Transverse colon (tissue), 4 donors: ENCODE measurements at places on chromosomes 2 and 18. TPM values are rescaled to one million over a fixed set of nuclear protein-coding genes. Genes with fewer than 3 reads are reported as not detected.
A peak's percentile ranks its signal among the peaks of the same experiment; 100 is the strongest.

PRKAG3 gene
- not detected for total RNA-seq

HJURP gene
- total RNA-seq, result 1.9 TPM

FBLN7 gene
- total RNA-seq, result 2.9 TPM

VAMP8 gene
- 186 TPM for total RNA-seq

UGT1A8 gene
- total RNA-seq, result 13.9 TPM

MYOM1 gene
- 30.4 TPM for total RNA-seq

GYPC gene
- total RNA-seq, result 19.1 TPM

CACNB4 gene
- total RNA-seq, result 1.1 TPM

ALPI gene
- total RNA-seq, result 35.8 TPM

SERPINB4 gene
- not detected for total RNA-seq

GRCh38 chr2:218727502-218728165, 17.0 kb downstream of the TTLL4 start:
- peaks cover 3% of the 10 kb centered on the region for H3K4me1 ChIP-seq
- no peaks in the 10 kb centered on the region for H3K36me3 ChIP-seq
- H3K27ac ChIP-seq, result no peak overlapping the region
- H3K4me3 ChIP-seq, result no peak overlapping the region
- no peak for DNase-seq

DNA sequence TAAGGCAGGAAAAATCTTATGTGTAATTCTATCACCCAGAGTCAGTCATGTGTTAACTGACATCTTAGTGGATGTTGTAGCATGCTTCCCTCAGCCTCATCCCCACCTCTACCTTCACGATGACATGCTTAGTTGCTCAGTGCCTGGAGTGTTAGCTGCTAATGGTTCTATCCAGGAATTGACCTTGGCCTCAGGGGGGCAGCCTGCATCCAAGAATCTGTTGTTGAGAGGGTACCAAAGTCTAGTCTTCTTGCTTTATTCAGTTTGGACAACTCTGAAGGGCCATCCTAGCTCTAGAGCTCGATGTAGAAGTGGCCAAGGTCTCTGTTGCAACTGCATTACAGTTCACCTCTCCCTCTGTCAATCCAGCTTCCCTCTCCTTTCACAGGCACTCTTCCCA, 61.2 kb downstream of the ACYP2 start:
- H3K4me1 ChIP-seq, result no peaks in the 10 kb centered on the region
- peak; percentile 9 for DNase-seq
- no peak overlapping the region for H3K27ac ChIP-seq
- no peaks in the 10 kb centered on the region for H3K27me3 ChIP-seq

DNA sequence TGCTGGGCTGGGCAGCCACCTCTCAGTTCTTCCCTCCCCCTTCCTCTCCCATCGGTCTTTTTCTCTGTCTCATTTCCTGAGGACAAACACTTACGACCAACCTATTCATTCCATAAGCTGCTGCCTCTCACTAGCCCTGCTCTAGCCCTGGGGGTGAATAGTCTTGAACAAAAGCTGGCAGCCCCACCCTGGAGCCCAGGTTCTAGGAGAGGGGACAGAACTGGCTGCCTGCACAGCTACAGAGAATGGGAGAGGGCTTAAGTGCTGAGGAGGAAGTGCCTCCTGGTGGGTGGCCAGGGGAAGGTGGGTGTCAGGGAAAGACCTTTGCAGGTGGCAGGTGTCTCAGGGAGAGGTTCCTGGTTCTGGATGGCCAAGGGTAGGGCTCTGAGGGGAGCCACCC, 22.8 kb downstream of the ANO7 start:
- no peaks in the 10 kb centered on the region for H3K36me3 ChIP-seq
- H3K27me3 ChIP-seq, result no peaks in the 10 kb centered on the region
- DNase-seq, result no peak

DNA sequence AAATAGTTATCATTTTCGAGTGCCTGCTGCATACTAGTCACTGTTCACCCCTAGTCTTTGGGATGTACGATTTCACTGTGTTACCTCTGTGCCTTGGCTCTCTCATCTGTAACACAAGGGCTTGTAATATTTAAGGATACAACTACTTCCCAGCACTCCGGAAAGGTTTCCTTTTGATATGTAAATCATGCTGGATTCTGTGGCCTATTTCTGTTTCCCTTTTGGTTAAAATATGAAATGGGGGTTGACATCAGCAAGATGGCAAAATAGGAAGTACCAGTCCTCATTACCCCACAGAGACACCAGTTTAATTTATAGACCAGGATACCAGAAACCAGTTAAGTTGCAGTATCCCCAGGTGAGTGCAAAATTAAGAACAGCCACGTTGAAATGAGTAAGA, 23.5 kb downstream of the PSMG2 start:
- H3K4me1 ChIP-seq, result no peaks in the 10 kb centered on the region
- no peak overlapping the region for H3K4me3 ChIP-seq
- peaks cover 47% of the 10 kb centered on the region for H3K36me3 ChIP-seq

GRCh38 chr2:134491771-134492441, 226.9 kb downstream of the TMEM163 start:
- no peak overlapping the region for H3K27ac ChIP-seq
- H3K4me3 ChIP-seq, result no peak overlapping the region
- DNase-seq, result no peak

GRCh38 chr2:60359569-60359968, 193.9 kb downstream of the BCL11A start:
- no peak for DNase-seq
- no peaks in the 10 kb centered on the region for H3K4me1 ChIP-seq
- no peaks in the 10 kb centered on the region for H3K36me3 ChIP-seq
- no peak overlapping the region for H3K27ac ChIP-seq
- H3K4me3 ChIP-seq, result no peak overlapping the region

DNA sequence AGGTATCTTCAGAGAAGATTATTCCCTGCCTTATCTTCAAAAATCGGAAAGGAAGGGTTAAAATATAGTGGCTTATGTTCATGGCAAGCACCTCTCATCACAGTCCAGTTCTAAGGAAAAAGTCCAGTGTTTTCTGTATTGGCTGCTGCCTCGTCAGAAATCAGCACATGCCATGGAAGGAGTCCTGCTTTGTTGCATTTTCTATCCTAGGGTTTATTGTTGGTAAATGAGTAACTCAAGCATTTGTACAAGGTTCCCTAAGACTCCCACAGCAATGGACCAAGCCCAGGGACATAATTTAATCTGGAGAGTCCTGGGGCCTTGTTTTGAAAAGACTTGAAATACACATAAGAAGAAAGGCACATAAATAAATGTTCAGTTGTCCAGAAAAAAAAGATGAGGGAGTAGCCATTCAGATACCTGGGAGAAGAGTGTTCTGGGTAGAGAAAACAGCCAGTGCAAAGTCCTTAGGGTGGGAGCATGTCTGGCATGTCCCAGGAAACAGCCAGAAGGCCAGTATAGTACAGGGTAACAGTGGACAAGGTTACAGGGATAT, 26.4 kb downstream of the NBEAL1 start:
- peaks cover 6% of the 10 kb centered on the region for H3K4me1 ChIP-seq
- H3K27me3 ChIP-seq, result no peaks in the 10 kb centered on the region
- peak; percentile 42 for DNase-seq
- no peaks in the 10 kb centered on the region for H3K36me3 ChIP-seq

DNA sequence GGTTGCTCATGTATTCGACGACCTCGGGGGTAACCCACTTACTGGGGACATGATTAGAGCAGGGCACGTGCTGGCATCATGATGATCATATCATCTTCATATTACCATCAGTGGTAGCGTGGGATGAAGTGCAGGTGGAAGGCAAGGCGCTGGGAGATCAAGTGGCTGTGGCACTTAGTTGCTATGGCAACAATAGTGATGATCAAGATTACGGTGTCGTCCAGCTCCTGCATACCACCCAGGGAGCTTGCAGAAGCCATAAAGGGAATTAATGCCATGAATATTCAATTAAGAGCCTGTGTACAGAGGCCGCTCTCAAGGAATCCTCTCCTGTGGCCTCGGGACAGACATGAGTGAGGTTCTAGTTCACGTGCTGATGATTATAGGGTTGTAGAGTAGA, 237.2 kb upstream of the COPS8 start:
- H3K27me3 ChIP-seq, result no peaks in the 10 kb centered on the region
- H3K4me1 ChIP-seq, result no peaks in the 10 kb centered on the region
- no peaks in the 10 kb centered on the region for H3K36me3 ChIP-seq
- no peak overlapping the region for H3K4me3 ChIP-seq
- H3K27ac ChIP-seq, result no peak overlapping the region

DNA sequence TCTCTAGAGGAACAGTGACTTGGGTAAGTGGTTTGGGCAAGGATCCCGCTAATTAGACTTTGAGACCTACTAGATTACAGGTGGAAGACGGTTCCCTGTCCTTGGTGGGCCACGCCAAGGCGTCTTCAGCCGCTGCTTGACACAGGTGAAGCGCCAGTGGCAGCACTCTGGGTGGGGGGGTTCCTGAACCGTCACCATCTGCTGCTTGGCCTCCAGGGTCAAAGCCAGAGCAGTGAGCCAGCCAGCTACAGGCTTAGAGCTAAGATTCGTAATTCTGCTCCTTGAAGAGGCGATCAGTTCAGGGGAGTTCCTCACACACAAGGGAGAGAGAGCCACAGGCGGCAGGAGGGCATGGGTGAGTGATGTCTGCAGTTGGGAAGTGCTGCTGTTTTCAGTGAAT, 39.4 kb upstream of the RBM44 start:
- no peaks in the 10 kb centered on the region for H3K27me3 ChIP-seq
- H3K27ac ChIP-seq, result no peak overlapping the region
- no peak overlapping the region for H3K4me3 ChIP-seq
- no peaks in the 10 kb centered on the region for H3K4me1 ChIP-seq
- peaks cover 55% of the 10 kb centered on the region for H3K36me3 ChIP-seq
- DNase-seq, result no peak

- no peak overlapping the region for H3K4me3 ChIP-seq
- peak; percentile 84 for DNase-seq
- H3K27ac ChIP-seq, result peak overlapping the region; percentile 34
- H3K36me3 ChIP-seq, result no peaks in the 10 kb centered on the region
- peaks cover 16% of the 10 kb centered on the region for H3K4me1 ChIP-seq
Measured at GRCh38 chr2:227817850-227818674, 4.4 kb downstream of the CCL20 start.

- H3K36me3 ChIP-seq, result no peaks in the 10 kb centered on the region
- no peak for DNase-seq
- no peak overlapping the region for H3K4me3 ChIP-seq
- H3K4me1 ChIP-seq, result peaks cover 6% of the 10 kb centered on the region
Measured at GRCh38 chr18:12862874-12863482, 21.1 kb downstream of the PTPN2 start.

DNA sequence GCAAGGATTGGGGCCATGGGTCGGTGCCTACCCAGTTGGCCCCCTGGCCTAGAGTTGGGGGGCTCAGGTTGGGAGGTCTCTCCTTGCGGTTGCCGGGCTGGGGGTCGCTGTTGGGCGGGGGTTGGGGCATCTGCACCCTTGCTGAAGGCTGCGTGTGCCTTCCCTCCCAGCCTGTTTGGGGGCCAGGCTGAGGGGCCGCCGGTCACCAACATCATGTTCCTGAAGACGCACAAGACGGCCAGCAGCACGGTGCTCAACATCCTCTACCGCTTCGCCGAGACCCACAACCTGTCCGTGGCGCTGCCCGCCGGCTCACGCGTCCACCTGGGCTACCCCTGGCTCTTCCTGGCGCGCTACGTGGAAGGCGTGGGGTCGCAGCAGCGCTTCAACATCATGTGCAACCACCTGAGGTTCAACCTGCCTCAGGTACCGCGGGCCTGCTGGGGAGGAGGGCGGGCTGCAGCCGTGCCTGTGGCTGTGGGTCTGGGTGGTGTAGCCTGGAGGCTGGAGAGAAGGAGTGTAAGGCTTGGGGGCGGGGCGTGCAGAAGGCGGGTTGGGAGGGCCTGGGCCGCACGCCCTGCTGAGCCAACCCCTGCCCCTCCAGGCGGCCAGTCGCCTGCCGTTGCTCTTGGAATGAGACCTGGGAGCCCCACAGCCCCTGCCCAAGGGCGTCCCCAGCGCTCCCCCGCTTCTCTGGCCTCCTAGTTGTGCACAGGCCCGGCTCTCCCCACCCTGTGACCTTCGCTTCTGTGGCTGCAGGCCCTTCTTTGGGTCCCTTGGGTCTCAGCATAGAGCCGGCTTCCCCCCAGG, 7.2 kb upstream of the NEU4 start:
- H3K4me1 ChIP-seq, result peaks cover 39% of the 10 kb centered on the region
- peaks cover 22% of the 10 kb centered on the region for H3K27me3 ChIP-seq
- peak; percentile 13 for DNase-seq
- no peak overlapping the region for H3K27ac ChIP-seq

- DNase-seq, result no peak
- H3K4me1 ChIP-seq, result peaks cover 43% of the 10 kb centered on the region
- no peaks in the 10 kb centered on the region for H3K36me3 ChIP-seq
- no peak overlapping the region for H3K4me3 ChIP-seq
- no peaks in the 10 kb centered on the region for H3K27me3 ChIP-seq
Measured at GRCh38 chr2:148674063-148675020, 29.8 kb downstream of the EPC2 start.

GRCh38 chr2:20139407-20140172, 85.3 kb downstream of the SDC1 start:
- no peaks in the 10 kb centered on the region for H3K27me3 ChIP-seq
- no peak overlapping the region for H3K4me3 ChIP-seq
- no peaks in the 10 kb centered on the region for H3K36me3 ChIP-seq
- no peak for DNase-seq

- H3K4me1 ChIP-seq, result peaks cover 40% of the 10 kb centered on the region
- no peak overlapping the region for H3K27ac ChIP-seq
- H3K27me3 ChIP-seq, result no peaks in the 10 kb centered on the region
- H3K4me3 ChIP-seq, result no peak overlapping the region
- H3K36me3 ChIP-seq, result no peaks in the 10 kb centered on the region
- no peak for DNase-seq
Measured at GRCh38 chr18:31506024-31506742, 8.2 kb downstream of the DSG2 start.

DNA sequence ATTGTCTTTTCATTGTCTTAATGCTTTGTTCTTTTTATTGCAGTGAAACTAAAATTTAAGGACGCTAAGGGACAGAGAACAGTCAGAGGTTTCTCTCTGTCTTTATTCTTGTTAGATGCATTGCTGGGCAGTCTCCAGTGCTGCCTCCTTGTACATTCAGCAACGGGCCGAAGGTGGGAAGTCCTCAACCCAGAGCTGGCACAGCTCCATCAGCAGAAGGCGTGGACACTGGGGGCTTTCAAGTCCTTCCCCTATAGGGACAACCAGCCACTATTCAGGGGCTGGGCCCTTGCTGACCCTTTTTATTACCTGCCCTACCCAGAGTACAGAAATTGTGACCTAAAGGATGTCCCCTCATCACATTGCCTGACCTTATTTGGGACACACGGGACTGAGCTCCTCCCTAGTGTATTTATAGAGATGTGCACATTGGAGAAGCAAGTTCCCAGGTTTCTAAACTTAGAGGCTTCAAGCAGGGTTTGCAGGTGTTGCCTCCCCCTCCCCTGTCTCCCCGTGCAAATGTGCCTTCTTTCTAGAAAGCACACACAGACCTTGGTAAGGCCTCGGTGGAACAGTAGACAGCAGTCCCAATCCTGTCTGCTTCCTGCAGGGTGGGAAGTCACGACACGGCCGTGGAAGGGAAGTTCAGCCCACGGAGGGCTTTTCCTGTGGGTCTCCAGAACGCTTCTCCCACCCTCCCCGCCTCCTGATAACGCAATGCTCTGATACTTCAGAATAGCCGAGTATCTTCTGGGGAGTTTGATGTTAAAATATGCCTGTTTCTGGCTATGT, 68.2 kb downstream of the ZCCHC2 start:
- H3K4me3 ChIP-seq, result no peak overlapping the region
- H3K27me3 ChIP-seq, result peaks cover 8% of the 10 kb centered on the region
- no peaks in the 10 kb centered on the region for H3K36me3 ChIP-seq
